ENCODE measurements at places on chromosomes 3 and 15.

- no peak for DNase-seq
Observed at GRCh38 chr15:81002331-81003096, 1.8 kb downstream of the TLNRD1 start.

- no peak for DNase-seq
Observed at GRCh38 chr3:58006661-58007060, 1.6 kb upstream of the FLNB start.

DNA sequence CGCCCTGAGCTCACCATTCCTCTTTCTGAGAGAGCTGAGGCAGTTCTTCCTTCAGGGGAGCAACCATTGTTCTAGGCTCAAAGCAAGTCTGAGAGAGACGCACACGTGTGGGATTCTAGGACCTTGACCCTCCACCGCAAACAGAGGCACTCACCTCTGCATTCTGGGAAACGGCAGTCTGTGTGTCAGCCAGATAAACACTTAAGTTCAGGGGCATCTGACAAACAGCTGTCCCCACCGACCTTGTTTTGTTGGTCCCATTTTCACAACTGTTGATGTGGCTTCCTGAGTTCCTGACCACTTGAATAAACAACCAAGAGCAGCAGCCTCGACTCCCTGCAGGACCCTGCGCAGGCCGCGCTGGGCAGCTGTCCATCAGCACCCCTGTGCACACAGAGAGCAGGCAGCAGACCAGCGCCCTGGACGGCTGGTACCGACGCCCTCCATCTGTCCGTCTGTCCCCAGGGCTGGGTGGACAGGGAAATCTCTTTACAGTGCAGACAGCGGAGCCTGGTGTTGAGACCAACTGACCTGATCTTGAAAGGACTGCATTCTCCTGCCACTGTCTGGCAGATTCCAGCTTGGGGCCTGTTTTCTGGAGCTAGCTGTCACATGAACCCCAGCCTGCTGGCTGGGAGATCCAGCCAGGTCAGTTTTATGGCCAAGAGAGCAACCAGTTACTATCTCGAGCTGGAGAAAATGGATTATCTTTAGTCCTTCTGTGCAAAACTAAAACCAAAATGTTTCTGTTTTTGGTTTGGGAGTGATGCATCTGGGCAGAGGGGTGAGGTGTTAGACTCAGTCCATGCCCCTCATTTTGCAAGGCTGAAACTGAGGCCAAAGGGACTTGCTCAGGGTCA, 64.2 kb downstream of the FAM43A start:
- DNase-seq: no peak

GRCh38 chr3:40930756-40931155, 268.5 kb upstream of the CTNNB1 start:
- no peak for DNase-seq

DNA sequence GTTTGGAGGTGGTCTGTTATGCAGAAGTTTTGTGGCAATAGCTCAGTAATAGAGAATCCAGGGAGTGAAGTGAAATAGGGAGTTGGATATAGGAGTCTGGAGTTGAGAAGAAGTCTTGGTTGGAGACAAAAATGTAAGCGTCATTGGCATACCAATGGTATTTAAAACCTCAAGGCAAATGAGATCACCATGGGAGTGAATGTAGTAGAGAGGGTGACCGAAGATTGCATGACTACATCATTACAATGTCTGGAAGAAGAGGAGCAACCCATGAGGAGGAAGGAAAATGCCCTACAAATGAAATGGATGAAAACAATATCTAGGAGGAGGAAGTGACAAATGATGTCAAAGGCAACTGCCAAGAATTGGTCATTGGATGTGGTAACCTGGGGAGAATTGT, 54.4 kb downstream of the CNTN4 start:
- DNase-seq: no peak

- DNase-seq: no peak
Observed at GRCh38 chr3:46990573-46991374, 11.3 kb downstream of the NBEAL2 start.

GRCh38 chr3:411226-411625, 214.7 kb downstream of the CHL1 start:
- DNase-seq: no peak

- no peak for DNase-seq
Observed at GRCh38 chr3:171460725-171461524, 720 bp upstream of the TNIK start.

DNA sequence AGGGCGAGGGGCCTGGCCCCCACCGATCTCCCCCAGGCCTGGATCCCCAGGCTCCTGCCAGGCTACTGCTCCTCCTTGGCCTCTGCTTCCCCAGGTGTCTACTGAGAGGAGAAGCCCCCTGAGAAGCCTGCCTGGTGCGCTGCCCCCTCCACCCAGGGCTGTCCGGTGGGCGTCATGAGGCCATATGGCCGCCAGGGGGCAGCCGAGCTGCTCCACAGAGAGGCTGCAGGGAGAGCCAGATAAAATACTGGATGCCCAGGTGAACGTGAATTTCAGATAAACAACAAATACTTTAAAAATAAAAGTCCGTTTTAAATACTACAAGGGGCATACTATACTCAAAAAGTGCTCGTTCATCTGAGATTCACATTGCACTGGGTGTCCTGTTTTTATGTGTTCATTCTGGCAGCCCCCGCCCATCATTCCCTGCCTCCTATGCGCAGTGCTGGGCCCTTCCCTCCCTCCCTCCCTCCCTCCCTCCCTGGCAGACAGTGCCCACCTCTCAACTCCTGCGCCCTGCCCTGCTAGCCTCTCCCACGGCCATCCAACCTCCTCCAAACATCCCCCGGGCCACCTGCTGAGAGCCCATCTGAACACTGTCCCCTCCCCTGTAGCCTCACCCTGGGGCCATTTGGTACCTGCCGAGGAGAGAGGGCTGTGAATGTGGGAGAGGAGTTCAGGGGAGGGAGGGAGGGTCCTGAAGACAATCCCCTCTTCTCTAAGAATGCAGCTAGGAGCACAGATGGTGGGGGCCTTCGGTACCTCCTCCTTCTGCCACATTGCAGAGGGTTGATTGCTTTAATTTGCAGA, 29.6 kb downstream of the PSTPIP1 start:
- peak; percentile 53 for DNase-seq

DNA sequence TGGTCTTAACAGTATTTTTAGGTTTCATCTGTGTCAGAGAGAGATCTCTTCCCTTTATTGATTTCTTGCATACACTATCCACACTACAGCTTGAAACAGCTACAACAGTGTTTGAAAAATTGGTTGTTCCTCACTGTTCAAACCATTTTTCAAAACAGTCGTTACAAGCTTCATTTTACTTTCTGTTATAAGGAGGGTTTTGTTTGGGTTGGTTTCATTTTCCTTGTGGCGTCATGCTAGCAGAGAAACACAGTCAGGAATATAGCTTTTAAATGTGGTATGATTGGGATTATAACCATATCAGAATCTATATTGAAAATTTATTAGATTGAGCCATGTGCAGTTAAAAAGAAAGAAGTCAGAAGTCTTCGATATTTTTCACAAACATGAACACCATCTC, 400.6 kb downstream of the ZBTB20 start:
- no peak for DNase-seq

DNA sequence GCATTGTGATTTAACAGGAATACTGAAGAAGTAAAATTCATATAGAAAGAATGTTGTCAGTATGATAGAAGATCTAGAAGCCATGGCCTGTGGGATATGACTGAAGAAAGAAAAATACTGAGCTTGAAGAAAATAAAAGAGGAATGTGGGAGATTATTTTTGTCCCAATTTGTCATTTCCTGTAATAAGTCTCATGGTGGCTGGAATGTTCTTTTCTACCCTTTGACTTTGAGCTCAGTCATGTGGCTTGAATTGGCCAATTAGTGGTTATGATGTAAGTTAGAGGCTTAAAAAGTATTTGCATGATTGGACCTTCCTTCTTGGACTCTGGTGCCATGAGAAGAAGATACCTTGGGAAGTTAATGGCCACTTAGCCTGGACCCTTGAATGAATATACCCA, 14.1 kb downstream of the APH1B start:
- no peak for DNase-seq

DNA sequence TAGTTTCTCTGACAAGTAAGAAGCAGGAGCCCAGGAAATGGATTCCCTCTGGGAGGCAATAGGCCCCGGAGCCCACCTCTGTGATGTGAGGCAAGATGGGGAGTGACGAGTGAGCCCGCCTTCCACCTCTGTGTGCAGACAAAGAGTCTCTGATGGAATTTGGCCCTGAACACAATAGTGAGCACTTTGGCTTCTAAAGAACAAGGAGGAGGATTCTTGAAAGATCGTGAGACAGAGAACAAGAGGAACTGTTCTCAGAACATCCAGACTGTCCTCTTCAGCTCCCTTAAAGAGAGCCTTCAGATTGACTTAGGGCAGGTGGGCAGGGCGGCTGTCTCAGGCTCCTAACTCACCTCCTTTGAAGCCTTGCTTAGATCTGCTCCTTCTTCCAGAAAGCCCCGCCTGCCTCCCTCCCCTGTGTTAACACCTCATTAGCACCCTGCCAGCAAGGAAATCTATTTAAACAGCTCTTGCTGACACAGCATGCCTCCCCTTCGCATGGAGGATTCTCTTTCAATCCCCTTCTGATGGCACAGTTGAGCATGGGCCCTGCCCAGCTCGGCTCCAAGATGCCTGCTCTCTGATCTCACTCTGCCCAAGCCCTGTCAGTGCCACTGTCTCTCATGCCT, 430.3 kb downstream of the NTRK3 start:
- DNase-seq: no peak

GRCh38 chr3:65497236-65497635, 541.5 kb downstream of the MAGI1 start:
- DNase-seq: no peak

- no peak for DNase-seq
Observed at GRCh38 chr3:134392336-134392983, 18.2 kb upstream of the AMOTL2 start.

GRCh38 chr3:21433751-21434150, 317.3 kb downstream of the ZNF385D start:
- DNase-seq: no peak

DNA sequence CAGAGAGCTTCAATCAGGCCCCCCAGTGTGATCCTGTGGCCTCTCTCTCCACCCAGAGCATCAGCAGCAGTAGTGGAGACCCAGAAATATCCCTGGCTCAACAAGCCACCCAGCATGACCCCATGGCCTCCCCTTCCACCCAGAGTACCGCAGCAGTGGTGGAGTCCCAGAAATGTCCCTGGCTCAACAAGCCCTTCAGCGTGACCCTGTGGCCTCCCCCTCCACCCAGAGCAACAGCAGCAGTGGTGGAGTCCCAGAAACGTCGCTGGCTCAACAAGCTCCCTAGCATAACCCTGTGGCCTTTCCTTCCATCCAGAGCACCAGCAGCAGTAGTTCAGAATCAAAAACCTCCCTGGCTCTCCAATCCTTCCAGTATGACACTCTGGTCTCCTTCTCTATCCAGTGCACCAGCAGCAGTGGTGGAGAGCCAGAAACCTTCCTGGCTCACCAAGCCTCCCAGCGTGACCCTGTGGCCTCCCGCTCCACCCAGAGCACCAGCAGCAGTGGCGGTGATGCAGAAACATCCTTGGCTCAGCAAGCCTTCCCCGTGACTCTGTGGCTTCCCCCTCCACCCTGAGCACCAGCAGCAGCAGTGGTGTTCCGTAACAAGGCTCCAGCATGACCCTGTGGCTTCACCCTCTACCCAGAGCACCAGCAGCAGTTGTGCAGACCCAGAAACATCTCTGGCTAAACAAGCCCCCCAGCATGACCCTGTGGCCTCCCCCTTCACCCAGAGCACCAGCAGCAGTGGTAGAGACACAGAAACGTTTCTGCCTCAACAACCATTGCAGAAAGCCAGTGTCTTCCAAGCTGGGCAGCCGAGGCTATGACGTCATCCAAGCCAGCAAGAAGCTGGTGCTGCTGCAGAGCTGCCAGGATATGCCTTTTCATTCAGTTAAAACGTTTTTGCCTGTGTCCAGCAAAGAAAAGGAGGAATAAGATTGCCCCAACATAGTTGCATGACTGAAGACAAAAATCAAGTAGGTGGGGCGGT, 61.3 kb upstream of the TAMM41 start:
- no peak for DNase-seq

- DNase-seq: no peak
Observed at GRCh38 chr15:77481670-77482069, 61.0 kb downstream of the HMG20A start.

GRCh38 chr3:45001738-45002137, 24.4 kb upstream of the CLEC3B start:
- DNase-seq: no peak

DNA sequence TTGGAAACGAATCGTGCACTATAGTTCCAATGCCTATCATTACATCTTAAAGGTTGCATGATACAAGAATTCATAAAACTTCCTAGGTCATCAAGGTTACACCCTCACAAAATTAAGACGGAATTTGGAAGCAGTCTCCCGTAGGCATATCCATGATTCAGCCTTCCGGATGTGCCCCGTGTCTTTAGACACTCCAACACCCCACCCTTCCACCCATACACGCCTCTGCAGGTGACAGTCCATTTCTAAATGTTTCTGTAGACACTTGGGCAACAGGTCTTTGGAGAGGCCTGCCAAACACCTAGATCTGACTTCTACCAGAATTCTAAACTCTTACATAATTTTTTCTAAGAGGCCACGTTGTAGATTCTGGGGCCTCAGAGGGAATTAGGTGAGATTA, 49.8 kb downstream of the LDHAL6B start:
- no peak for DNase-seq

GRCh38 chr15:81293728-81294515, 30.0 kb downstream of the STARD5 start:
- DNase-seq: peak; percentile 66

DNA sequence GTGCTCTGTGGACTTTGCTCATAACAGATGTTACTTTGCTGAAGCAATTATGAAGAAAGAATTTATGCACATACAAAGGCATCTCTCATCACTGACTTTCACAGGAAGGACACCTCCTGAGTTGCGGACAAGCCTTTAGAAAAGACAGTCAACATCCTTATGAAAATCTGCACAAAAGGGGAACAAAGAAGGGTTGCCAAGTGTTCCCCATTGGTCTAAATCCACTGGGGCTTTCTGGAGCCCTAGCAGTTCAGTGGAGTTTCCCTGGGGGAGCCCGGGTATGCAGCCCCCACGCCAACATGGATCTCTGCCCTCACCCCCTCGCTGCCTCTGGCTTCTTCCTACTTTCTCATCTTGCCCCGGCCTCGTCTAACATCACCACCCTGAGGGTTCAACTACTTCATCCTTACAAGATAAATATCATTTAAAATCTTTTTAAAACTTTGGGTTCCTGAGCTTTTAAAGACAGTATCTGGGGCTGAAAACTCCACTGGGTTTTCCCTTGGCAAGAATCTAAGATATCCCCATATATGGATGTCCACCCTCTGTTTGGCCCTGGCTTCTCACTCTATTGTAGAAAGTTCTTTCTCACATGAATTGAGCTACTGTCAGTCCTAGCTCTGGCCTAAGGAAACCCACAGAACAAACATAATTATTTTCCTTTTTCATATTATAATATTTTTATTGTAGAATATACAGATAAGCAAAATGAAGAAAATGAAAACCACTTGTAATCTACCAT, 207.9 kb upstream of the RGMA start:
- no peak for DNase-seq
